ENCODE measurements at places on chromosomes 6 and 20.

DNA sequence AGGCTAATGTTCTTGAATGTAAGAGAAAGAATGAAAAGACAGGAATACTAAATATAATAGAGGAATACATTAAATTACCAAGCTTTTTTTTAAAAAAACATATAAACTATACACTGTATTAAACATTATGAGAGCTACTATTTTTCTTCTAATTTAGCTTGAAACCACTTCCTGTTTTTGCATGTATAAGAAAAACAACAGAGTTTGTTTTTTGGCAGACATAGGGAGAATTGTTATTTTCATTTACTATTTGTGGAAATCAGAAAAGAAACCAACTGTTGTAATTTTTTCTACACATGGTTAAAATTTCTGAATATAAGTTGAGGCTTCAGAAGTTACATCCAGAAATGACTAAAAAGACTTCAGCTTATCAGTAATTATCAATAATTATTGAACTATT lies 991.8 kb upstream of the GJE1 start:
- H3K4me3 ChIP-seq: no peak overlapping the region
- no peaks in the 10 kb centered on the region for H3K36me3 ChIP-seq
- DNase-seq: no peak
- H3K27me3 ChIP-seq: no peaks in the 10 kb centered on the region
- no peaks in the 10 kb centered on the region for H3K4me1 ChIP-seq
- no peak overlapping the region for H3K27ac ChIP-seq

- no peak overlapping the region for H3K4me3 ChIP-seq
- no peaks in the 10 kb centered on the region for H3K36me3 ChIP-seq
- no peak overlapping the region for H3K27ac ChIP-seq
- H3K27me3 ChIP-seq: no peaks in the 10 kb centered on the region
- no peaks in the 10 kb centered on the region for H3K4me1 ChIP-seq
- DNase-seq: no peak
Measured at GRCh38 chr6:154448448-154449096, 61.9 kb downstream of the CNKSR3 start.

- H3K36me3 ChIP-seq: no peaks in the 10 kb centered on the region
- H3K27me3 ChIP-seq: peaks cover 3% of the 10 kb centered on the region
- no peaks in the 10 kb centered on the region for H3K4me1 ChIP-seq
- DNase-seq: peak; percentile 11
- H3K4me3 ChIP-seq: no peak overlapping the region
Measured at GRCh38 chr6:36821581-36822335, 17.5 kb downstream of the CPNE5 start.

GRCh38 chr6:13373488-13373886 lies 45.1 kb upstream of the TBC1D7 start:
- H3K27me3 ChIP-seq: no peaks in the 10 kb centered on the region
- no peak overlapping the region for H3K4me3 ChIP-seq
- no peak for DNase-seq
- peaks cover 23% of the 10 kb centered on the region for H3K4me1 ChIP-seq

DNA sequence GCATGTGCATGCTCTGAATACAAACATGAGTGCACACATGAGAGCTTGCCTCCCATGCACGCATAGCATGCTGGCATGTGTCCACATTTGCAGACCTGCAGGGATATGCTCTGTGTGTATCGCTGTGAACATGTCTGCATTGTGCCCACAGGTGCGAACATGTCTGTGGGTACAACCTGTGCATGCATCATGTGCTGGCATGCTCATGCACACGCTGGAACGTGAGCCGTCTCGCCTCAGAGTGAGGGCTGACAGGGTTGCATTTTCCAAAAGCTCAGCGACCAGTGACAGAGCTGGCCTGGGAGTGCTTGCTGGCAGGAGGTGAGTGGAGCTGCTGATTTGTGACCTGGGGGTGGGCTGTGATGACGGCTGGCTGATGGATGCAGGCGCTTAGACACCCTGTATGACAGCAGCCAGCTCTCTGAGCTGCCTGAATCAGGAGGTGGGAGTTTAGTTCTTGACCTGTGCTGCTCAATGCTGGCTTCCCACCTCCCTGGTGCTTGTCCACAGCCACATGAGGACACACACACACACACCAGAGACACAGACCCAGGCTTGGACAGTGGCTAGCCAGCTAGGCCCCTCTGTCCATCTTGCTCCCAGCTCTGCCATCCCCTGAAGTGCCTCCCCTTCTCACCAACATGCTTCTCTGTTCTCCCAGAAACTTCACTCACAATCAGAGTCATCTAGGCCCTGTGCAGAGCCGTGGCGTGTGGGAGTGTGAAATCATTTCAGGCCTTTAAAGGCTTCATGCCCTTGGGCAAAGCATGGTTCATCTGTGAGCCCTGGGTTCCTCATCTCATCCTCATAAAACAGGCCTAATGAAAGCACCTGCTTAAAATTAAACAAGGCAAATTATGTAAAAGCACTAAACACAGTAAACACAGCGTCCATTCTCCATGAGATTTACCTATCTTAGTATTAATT lies 51.4 kb downstream of the CD40 start:
- no peaks in the 10 kb centered on the region for H3K36me3 ChIP-seq
- DNase-seq: no peak
- peaks cover 25% of the 10 kb centered on the region for H3K27me3 ChIP-seq
- H3K4me1 ChIP-seq: no peaks in the 10 kb centered on the region
- H3K27ac ChIP-seq: no peak overlapping the region

DNA sequence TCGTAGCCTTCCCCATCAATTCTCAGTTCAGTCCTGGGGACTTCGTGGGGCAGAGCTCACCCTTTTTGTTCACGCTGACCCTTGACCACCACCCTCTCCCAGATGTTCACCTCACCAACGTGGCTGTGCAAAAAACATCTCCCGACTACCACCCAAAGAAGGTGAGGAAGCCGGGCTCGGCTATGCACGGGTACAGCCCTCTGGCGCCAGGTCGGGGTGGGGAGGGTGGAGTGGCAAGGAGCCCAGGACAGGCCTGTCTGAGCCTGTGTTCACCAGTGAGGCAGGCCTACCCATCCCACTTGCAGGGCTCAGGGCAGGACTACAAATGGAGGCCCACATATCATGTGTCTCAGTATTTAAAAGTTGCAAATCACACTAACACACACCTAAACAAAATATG lies 18.1 kb downstream of the PDRG1 start:
- H3K4me3 ChIP-seq: no peak overlapping the region
- no peaks in the 10 kb centered on the region for H3K36me3 ChIP-seq
- no peak for DNase-seq
- H3K27me3 ChIP-seq: no peaks in the 10 kb centered on the region

GRCh38 chr6:112030961-112031660 lies 22.8 kb upstream of the CCN6 start:
- peaks cover 94% of the 10 kb centered on the region for H3K4me1 ChIP-seq
- H3K27me3 ChIP-seq: no peaks in the 10 kb centered on the region
- no peak overlapping the region for H3K4me3 ChIP-seq
- H3K36me3 ChIP-seq: peaks cover 4% of the 10 kb centered on the region
- peak overlapping the region; percentile 28 for H3K27ac ChIP-seq

DNA sequence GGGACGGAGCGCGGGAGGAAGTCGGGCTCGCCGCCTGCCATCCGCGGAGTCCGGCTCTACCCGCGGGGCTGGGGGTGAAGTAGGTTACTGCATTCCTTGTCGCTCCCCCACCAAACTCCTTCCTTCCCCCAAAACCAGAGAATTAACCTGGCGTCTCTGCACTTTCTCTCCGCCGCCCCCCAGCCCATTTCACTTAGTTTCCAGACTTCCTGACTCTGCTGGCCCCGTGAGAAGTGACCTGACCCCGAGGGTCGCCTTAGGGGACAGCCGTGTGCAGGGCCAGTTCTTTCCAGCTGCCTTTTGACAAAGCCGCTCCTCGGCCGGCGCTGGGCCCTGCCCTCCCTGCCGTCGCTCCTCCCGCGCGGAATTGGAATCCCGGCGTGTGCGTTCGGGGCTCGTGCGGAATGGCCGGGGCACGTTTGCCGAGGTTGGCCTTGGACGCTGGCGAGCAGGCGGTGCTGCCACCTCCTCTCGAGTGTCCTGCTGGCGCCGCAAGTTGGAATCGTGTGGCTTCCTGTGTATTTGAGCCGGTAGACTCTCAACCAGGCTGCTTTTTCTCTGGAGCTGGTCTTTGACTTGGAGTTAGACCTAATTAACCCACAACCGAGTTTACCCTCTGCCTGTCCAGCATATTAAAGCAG lies 650 bp downstream of the DCBLD1 start:
- peaks cover 17% of the 10 kb centered on the region for H3K4me1 ChIP-seq
- DNase-seq: peak; percentile 22
- no peaks in the 10 kb centered on the region for H3K36me3 ChIP-seq
- H3K4me3 ChIP-seq: peak overlapping the region; percentile 77
- H3K27me3 ChIP-seq: peaks cover 39% of the 10 kb centered on the region

Measured in activated naive CD4-positive, alpha-beta T cell treated with anti-CD3 and anti-CD28 coated beads for 36 hours (primary cell).